ENCODE measurements at places on chromosomes 12 and 14.
A peak's percentile ranks its signal among the peaks of the same experiment; 100 is the strongest.

DNA sequence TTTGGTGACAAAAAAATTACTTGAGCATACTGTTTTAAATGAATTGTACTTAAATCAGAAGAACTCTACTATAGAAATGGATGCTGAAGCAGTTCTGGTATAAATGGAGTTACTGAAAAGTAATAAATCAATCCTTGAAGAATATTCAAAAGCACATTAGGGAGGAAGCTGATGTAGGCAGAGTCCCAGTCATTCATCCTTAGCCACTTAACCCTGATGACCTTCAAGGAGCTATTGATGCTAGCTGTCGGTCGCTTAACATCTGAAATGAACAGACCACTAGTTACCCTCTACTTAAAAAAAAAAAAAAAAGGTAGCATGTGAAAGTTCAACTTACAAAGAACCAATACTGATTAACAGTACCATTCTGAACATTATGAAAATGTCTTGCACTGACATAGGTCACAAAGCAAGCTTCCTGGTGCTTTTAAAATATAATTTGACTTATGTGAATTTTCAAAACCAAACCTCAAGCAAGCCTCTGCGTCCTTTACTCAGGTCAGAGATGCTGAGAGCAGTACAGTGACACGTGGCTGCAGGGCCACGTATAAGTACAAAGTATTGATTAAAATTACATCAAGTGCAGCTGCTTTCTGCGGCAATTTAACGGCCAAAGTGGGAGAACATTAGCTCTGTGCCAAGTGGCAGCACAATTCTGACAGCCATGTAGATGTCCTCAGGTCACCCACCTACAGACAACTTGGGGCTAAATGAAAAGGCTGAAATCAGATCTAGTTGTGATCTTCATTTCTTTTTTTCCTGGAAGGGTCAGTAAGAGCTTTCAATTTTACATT, 18.1 kb downstream of the PPM1H start:
- peak; percentile 39 for DNase-seq

DNA sequence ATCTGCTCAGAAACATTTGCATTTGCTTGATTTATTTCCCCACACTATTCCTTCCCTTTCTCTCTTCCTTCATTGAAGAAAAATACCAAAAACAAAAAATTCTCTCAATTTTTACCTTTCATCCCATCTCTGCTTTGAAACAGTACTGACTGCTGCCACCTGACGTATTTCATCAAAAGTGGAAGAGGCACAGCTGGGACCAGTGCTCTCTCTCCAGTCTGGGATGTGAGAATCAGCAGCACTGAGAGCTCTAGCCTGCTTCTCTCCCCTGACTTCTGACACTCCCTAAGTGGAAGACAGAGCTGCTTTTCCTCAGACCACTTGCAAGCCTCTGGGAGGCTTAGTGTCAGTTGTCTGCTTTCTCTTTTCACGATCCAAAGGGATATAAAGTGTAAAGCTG, 36.9 kb downstream of the TTLL5 start:
- DNase-seq, result no peak

DNA sequence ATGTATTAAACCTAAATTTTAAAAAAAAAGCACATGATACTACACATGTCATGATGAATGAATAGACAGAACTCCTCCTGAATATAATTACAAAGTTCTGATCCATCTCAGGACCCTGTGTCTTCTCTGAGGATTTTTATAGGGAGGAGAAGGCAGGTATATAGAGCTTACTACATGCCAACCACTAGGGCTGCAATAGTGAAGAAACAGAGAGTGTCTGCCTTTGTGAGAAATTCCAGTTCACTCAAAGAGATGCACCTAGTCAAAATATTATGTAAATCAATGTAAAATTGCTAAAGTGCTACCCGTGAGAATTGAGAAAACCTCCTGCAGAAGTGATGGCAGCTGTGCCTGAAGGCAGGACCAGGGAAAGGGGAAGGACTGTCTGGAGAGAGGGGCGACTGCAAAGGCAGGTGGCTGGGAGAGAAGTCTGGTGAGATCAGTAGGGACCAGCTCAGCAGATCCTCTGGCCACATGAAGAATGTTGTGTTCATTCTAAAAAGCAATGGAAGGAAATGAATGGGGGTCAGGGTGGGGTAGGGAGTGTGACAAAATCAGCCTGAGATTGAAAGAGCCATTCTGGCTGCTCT, 15.1 kb downstream of the ABHD4 start:
- no peak for DNase-seq

DNA sequence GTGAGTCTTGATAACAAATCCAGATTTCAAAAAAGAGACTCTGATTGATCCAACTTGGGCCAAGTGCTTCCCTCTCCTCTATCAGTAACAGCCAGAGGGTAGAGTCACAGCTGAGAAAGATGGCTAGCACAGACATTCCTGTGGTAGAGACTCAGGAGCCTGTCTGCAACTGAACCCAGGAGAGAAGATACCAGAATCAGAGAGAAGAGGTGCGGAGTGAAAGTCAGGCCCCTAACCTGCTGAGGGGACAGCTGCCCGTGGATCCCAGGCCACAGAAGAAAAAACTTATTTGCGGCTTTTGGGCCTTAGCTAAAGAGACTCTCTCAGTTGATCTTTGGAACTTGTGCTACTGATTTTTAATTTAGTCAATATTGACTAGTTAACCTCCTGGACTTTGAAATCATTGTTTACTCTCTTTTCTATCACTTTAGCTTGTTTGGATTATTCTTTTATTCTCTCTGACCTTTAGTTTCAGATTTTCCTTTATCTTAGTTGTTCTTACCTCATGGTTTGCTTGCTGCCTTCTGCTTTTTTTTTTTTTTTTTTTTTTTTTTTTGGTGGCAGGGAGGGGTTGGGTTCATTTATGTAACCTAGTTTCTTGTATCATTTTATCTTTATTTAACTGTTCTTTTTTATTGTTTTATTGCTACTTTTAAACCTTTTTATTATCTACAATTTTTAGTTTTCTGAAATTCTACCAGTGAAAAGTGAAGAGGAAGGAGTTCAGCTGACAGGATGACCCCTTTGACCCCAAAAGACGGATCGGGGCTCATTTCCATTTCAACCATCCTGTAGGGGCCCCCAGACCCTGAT, 154.9 kb upstream of the KRR1 start:
- DNase-seq, result no peak

DNA sequence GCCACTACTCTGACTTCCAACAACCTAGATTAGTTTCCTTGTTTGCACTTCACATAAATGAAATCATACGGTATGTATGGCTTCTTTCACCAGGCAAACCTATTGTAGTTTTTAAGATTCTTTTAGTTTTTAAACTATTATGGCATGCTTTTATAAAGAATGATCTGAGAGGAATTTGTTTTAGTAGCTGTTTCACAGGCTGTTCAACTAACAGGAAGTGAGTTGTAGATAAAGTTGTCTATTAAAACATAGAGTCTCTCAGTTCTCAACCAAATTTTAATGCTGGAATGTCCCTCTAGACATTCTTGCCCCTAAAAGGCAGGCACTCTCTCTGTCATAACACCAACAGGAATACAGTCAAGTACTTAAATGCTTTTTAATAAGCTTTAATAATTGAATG, 102.7 kb upstream of the DACT1 start:
- no peak for DNase-seq

DNA sequence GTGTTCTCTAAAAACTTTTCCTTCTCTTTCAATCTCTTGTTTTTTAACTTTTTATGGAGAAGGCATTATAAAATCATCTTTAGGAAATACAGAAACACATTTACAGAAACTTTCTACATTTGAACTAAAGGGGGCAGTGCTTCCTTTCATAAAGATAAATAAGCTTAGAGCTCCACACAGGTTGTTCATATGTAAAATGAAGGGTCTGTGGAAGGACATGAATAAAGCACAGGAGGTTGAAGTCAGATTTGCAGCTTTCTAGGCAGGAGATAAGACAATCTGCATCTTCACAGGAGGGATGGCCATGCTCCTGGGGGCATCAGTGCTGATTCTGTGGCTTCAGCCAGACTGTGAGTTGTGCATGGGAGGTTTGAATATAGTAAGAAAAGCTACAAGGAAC, 426.0 kb downstream of the DAD1 start:
- DNase-seq, result no peak

GRCh38 chr12:18868717-18869116, 130.8 kb downstream of the CAPZA3 start:
- DNase-seq, result no peak

GRCh38 chr12:118312578-118312977, 60.1 kb downstream of the TAOK3 start:
- DNase-seq, result no peak

- DNase-seq, result no peak
These were observed 156.3 kb downstream of the NTF3 start for GRCh38 chr12:5588176-5588575.

DNA sequence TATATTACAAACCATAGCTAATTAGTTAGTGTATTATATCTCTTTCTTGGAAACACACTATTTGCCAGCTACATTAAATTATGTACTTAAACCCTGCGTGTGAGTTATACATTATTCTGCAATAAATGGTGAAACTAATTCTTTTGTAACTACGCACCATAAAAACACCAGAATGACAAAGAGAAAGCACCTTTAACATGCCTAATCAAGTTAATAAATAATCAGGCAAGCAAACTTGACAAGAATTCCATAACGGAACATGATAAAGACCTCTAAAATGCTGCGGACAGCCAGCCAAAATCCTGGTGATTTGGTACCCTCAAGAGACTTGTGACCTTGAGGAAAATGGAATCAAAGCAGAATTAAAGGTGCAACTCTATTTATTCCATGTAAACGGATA, 375.3 kb upstream of the KITLG start:
- DNase-seq, result no peak

DNA sequence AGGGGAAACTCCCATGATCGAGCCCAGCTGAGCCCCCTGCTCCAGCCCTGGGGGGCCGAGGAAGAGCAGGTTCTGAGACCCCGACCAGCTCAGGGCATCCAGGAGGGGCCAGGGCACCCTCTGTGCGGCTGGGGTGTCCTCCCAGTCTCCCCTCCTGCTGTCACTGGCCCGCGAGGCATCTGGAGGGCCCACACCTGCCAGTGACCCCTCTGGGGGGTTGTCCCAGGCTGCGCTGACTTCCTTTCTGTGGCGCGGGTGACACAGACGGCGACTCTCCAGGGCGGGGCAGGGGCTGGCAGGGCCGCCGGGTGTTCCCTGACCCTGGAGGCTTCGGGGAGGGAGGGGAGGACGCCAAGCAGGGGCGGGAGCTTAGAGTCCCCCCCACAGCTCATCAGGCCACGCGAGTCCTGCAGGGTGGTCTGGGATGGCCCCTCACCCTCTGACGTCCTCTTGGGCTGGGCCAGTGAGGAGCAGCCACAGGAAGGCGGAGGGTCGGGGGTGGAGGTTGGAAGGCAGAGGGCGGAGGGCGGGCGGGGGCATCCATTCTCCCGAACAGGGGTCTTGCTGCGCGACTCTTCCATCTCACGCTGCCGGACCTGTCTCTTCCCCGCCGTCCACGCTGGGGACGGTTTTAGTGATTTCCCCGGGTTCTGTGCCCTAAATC, 38.6 kb upstream of the FBRSL1 start:
- DNase-seq, result no peak

DNA sequence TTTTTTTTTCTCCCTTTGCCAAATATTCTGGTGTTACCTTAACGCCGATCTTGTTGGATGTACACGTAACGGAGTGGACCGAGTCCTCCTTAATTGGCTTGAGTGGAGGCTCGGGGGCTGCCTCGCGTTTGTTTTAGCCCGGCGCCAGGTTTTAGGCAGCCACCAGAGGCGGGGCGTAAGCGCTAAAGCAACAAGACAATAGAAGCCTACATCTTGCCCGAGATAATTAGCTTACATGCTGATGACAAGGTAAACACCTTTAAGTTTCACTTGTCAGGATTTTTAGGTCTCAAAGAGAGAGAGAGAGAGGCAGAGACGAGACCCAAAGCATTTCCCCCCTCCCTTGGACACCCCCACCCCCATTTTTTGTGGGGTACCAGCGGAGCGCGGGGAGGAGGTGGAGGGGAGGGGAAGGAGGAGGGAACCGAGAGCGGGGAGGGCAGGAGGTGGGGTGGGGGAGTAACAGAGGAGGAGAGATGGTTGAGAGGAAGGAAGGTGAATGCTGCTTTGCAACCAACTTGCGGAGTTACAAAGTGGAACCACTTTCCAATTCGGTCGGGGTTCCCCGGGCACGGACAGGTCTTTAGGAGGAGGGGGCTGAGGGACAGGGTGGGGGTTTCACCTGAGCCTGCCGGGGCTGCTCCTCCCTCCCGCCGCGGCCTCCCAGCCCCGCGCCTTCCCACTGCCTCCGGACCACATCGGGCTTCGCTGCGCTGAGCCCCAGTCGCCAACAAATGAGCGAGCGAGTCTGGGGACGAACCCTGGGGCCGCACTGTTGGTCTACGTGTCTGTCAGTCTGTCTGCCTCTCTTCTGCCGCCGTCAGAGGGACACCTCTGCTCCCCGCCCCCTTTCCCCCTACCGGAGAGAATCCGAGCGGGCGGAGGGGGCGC, at the start of gene NKX2-1:
Gene NKX2-1 (minus strand): TSS at position 802 of the 891 bp plus-strand sequence. CDS start 103 bp downstream, at position 699.
- peak; percentile 91 for DNase-seq

DNA sequence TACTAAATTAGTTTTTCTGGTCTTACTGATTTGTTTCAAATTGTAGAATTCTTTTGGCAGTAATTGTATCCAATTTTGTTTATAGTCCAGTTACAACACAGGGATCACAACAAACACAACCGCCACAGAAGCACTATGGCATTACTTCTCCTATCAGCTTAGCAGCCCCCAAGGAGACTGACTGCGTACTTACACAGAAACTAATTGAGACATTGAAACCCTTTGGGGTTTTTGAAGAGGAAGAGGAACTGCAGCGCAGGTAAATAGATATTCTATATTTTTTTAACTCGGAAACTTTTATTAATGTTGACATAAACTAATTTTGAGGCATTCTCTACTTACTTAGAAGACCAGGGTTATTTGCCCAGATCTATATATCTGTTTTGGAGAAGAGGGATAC, 17.8 kb downstream of the PAPOLA start:
- DNase-seq, result no peak

- DNase-seq, result no peak
These were observed 177.1 kb downstream of the BCL11B start for GRCh38 chr14:99094901-99095300.

- no peak for DNase-seq
These were observed 183.9 kb downstream of the ETV6 start for GRCh38 chr12:11833174-11833895.

DNA sequence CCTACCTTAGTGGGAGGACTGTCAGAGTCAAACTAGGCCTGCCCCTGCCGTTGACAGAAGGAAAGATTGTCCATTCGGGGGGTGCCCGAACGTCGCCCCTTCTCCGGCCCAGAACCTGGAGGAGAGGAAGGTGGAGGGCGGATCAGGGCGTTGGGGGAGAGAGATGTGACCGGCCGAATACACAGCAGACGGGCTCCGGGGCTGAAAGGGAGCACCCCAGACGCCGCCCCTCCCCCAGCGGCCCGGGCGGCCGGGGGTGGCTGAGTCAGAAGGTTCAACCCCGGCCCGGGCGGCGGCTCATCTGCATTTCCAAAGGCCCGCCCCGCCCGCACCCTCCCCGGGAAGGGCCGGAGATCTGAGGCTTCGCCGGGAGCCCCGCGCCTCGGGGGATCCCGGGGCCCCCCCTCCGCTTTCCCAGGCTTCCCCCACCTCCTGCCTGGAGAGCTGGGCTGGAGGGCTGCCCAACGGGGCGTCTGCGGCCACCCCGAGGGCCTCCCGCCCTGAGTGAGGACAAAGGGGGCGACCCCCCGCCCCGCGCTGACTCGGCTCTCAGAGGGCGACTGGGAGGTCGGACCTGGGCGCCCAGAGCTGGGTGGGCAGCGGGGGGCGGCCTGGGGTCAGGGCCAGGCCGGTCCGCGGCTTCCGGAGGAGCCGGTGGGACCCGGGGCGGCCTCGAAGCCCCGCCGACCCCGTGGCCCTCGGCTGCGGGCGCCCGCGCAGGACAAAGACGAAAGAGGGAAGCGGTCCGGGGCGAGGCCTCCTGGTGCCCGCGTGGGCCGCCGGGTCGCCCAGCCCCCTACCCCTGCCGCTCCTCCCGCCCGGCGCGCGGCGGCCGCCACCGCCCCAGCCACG, 3.7 kb upstream of the SETD1B start:
- peak; percentile 85 for DNase-seq

Measured in NCI-H510A treated with DMSO at 0.1 percent for 48 hours (cell line).